ENCODE measurements at places on chromosomes 6 and 20.

- no peak for DNase-seq
These were observed 76.6 kb upstream of the TOX2 start for GRCh38 chr20:43837856-43838702.

- no peak for DNase-seq
These were observed 60.2 kb upstream of the GATA5 start for GRCh38 chr20:62535964-62536363.

DNA sequence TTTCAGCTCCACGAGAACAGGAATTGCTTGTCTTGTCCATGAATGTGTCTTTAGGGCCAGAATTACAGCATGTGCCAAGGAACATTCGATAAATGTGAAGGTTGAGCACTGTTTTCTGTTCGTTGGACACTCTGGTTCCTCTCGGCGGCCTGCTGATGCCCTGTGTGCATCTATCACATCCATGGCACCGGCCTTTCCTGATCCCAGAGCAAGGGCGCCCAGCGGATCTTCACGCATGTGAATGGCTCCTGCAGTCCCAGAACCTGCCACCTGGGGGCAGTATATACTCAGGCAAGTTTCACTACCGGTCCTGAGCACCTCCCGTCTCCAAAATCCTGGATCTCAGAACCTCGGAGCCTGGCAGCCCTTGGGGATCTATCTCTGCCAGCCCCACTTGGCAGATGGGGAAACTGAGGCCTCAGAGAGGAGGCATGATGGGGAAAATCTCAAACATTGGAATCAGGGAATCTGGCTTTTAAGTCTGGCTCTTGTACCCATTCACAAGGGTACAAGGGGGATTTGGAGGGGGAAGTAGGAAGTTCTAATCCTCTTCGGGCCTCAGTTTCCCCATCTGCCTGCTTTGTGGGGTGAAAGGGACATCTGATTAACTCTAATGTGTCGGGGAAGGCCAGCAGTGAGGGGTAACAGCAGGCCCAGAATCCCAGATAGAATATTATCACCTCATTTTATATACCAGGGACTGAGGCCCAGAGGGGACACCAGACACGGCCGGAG is 4.3 kb upstream of the CEBPB start:
- DNase-seq, result peak; percentile 97

GRCh38 chr20:42844751-42845150 is 345.0 kb downstream of the PTPRT start:
- no peak for DNase-seq

DNA sequence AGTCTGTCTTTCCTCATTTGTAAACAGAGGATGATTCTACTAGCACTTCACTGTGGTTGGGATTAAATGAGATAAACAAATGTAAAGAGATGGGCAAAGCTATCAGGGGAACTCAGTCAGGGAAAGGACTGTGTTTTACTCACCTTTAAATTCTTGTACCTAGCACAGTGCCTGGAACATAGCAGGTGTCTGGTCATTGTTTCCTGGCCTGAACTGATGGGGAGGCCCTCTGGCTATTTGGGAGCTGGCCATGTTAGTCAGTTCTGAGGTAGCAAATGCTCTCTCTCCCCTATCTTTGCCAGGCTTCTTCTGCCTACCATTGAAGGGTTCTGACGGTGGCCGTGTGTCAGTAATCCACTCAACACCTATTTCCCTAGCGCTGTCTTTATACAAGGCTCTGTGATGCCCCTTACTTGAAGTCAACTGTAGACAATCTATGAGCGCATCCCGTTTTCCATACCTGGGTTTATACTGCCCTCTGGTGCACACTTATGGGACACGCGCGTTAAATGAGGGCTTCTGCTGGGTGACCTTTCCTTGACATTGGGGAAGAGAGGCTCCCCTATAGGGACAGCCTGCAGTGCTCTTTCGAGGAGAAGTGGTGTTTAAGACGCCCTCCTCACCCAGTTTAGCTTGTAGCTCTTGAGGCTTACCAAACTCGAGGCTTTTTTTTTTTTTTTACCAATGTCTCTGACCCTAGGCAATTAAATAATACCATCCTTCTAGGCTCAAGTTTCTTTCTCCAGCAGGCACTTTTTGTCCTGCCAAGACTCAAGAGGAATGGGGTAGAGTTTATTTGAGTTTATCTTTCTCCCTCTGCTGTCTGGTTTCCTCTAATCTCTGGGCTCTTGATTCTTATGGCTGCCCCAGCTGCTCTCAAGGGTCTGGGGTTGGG is 4.0 kb upstream of the SPATS1 start:
- peak; percentile 69 for DNase-seq

- no peak for DNase-seq
These were observed 58.3 kb downstream of the SNX9 start for GRCh38 chr6:157881342-157881741.

DNA sequence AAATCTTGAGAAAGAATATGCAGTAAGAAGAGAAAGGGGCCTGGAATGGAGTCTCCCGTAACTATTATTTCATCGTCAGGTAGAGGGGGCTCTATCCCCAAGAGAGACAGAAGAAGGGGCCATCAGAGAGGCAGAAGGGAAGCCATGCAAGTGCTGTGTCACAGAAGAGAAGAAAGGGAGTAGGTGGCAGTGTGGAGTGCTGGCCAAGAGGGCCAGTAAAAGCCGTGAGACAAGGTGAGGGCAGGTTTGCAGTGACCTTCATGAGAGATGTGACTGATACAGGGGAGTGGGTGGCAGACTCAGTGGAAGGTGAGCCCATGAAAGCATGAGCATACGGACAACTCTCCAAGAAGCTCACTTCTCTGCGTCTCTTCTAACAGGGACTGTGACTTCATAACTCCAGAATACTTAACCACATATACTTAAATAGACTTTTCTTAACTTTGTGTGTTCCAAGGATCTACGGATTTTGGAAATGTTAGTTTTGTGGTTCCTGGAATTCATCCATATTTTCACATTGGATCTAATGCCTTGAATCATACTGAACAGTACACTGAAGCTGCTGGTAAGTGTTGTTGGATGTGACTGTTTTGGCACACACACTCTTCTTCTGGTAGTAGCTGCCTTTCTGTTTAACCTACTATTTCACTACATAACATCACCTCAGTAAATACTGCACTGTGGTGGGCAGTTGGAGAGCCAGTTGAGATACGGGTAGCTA is 15.6 kb downstream of the PM20D2 start:
- DNase-seq, result no peak

DNA sequence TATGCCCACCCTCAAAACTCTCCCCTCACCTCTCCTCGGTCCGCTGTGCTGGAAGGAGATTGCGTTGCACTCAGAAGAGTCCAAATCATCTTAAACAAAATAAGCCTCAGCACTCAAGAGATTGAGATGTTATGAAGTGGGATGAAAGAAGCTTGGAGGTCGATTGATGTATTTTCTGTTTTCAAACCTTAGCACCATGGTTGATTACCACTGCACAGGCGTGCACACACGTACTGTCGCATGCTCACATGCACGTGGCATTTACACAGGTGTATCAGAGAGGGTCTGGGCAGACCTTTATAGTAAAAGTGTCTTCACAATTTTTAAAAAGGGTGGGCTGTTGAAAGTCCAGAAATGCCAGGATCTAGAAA is 612 bp upstream of the AGPAT4 start:
- DNase-seq, result no peak

- no peak for DNase-seq
These were observed 5.6 kb upstream of the GRM4 start for GRCh38 chr6:34151321-34152041.

GRCh38 chr6:111239461-111239860 is 152.2 kb downstream of the SLC16A10 start:
- no peak for DNase-seq

DNA sequence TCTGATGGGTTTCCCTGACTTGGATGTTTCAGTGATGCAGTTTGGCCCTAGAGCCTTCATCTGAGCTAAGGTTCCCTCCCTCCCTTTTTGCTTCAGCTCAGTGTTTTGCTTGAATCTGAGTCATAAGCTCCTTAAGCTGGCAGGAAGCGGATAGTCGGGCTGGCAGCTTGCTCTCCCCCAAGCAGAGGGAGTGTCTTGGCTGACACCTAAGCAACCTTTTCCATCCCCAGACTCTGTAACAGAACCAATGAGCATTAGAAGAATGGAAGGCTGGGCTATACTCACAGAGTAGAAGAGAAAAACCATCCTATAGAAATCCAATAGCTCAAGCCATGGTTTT is 98.3 kb downstream of the HAO1 start:
- no peak for DNase-seq

All from mesothelial cell of epicardium (in vitro differentiated cells).